Effector CD8-positive, alpha-beta T cell (primary cell): ENCODE measurements at places on chromosomes 1 and 21.

DNA sequence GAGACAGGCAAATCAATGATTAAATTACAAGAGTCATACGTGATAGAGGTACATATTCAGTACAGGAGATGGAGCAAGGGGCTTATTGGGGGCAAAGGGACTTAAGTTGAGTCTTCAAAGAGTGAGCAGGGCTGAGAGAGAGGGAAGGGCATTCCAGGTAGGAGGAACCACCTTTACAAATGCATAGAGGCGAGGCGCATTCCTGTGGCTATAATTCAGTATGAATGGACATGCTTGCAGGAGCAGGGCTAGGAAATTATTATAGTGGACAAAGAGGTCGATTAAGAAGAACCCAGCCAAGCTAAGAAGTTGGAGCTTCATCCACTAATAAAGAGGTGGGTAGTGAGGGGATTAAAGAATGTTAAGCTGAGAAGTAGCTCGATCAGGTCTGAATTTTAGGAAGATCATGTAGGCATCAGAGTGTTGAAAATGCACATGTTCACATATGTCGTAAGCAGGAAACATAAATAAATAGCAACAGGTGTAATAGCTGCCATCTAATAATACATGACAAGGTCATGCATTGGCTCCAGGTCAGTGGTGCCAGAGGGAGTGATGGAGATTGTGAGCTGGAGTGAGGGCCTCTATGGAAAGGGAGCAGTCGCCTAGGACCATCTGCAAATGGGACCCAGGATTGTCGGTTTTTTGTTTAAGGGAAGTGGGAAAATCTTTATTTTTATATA, 12.0 kb upstream of the HNRNPU start:
- DNase-seq, result no peak

GRCh38 chr1:1540090-1540817, at the start of gene TMEM240:
Gene TMEM240, minus strand, starts transcription at chr1:1540624. Its CDS starts 278 bp downstream, at chr1:1540346.
- DNase-seq, result peak; percentile 10

- DNase-seq, result no peak
Measured at GRCh38 chr1:27438621-27439061, 46.2 kb downstream of the GPR3 start.

DNA sequence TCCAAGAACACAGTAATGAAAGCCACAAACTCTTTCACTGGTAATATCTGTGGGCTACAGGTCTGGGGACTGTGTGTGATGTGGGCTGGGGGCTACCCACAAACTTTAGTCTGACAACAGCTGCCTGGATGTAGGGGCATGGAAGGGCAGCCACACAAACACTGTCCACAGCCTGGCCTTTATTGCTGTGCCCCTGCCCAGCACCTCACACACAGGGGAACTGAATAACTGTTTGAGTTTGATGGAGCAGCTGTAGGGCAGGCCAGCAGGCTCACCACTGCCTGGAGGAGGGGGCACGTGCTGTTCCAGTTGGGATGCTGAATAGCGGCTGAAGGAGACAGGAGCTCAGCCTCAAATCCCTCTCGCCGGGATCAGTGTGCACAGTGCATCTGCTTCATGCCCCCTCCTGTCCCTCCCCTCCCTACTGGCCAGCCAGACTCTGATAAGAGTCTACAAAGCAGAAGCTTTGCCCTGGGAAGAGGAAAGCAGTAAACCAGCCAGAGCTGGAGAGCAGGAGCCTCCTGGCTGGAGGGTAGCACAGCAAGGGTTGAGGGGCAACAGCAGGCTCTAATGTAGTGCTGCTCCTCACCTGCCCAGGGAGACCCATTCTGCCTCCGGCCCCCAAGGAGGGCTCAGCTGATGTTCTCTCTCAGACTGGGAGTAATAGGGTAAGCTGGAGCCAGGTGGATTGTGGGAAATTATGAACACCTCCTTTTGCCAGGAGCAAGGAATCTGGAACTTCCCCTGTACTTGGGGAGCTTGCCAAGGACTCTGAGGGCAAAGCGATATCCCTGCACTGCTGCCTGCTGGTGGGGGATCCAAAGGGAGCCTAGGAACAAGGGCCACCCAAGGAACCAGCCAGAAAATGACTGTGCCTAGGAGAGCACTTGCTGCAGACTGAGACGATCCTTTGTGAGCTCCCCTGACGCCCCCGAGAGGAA, 70.2 kb upstream of the GOLT1A start:
- DNase-seq, result no peak

DNA sequence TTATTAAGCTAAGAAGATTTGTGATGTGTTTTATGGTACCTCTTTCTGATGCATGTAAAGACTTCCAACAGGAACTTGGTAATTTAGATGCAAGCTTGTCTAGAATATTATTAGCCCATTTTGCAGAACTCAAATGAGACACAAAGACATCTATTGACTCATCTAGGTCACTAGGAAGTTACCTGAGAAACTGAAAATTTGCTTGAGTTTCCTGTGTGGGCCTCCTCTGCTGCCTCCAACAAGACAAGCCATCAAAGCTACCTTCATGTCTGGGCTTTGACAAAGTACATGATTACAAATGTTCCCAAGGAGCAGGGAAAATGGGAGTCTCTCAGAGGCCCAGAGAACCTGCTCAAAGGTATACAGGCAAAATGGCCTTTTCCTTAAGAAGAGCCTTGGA, 5.6 kb downstream of the RUNX1 start:
- DNase-seq, result no peak

DNA sequence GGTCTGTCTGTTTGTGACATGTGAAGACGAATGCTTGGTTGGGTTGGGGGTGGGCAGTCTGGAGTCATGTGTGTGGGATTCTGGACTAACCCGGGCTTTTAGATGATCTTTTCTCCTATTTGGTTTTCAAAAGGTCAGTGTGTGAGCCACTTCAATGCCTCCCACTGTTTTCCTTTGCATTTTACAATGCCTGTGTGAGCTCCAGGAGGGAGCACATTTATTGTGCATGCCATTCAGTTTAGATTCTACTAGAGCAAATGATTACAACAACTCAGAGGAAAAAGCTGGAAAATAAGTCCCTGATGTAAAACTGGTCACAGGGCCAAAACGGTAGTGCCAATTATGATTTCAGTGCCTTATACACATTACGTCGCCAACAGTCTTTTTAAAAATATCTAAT, 90.9 kb downstream of the LYPLAL1 start:
- DNase-seq, result no peak

DNA sequence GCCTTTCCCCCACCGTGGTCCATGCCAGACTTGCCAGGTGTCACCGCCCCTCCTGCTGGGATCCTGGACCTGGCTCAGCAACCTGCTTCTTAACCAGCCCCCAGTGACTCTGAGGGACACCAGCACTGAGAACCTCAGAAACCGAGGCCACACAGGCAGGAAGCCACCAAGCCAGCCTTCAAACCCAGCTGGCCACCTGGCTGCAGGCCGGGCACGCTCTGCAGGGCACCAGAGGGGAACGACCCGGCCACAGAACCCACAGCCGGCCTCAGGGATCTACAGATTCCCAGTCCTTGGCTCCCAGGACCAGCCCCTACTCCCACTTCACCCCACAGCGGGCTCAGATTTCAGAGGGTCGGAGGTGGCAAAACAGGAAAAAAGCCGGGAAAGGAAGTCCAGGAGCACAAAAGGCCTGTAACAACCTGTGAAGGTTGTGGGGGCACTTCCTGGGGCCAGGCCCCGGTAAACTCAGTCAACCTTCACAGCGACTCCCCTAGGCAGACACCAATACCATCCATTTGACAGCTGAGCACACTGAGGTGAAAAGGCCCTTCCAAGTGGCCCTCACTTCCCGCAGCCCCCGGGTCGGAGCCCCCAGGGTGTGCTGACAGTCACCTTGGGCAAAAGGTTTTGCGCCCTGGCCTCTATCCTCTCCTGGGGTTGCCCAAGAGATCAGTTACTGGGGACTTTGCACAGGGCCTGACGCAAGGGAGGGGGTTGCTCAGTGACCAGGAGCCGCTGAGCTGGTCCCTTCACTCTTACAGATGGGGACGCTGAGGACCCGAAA, 14.1 kb downstream of the RUNX3 start:
- DNase-seq, result no peak

GRCh38 chr21:25960402-25960801, 210.2 kb downstream of the APP start:
- DNase-seq, result no peak
